ENCODE measurements at places on chromosomes 11 and 22.
A peak's percentile ranks its signal among the peaks of the same experiment; 100 is the strongest.

GRCh38 chr11:71454470-71455113 lies 1.6 kb downstream of the NADSYN1 start:
- no peak for DNase-seq

DNA sequence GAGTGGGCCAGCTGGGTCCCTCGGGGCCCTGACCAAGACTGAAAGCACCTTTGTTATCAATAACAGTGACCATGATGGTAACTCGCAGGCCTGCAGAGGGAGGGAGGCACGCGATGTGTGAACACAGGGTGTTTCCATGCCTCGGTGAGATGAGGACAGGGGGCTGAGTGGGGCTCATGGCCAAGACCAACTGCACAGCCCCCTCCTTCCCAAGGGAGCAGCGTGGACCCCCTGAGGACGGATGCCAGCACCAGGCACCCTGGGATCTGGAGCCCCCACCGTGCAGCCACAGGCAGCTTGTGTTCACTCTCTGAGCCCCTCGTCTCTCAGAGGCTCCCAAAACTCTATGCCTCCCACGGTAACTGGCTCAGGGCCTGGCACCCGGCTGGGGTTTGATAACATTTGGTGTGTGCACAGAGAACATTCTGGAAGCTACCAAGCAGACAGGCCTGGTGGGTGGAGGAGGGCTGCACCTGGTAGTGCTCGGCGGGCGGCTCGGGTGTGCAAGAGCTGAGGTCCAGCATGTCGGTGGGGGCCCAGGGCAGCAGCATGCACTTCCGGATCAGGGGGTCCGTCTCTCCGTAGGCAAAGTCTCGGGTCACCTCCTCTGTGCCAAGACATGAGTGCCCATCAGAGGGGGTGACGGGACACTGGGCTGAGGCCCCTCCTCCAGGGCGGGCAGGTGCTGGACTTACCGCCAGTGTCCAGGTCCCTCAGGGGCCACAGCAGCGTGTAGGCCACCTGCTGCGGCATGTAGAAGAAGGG lies 7.6 kb downstream of the TTLL12 start:
- DNase-seq, result no peak

GRCh38 chr11:76075716-76076115 lies 130.6 kb downstream of the WNT11 start:
- no peak for DNase-seq

GRCh38 chr22:37807410-37808293 lies at the start of gene GCAT:
Gene GCAT (plus strand): TSS chr22:37807934. CDS start chr22:37807968, 34 bp downstream.
- peak; percentile 89 for DNase-seq

GRCh38 chr22:36184433-36185025 lies 17.1 kb downstream of the APOL4 start:
- no peak for DNase-seq

- no peak for DNase-seq
Observed at GRCh38 chr11:104051778-104052177, 15.3 kb downstream of the DDI1 start.

DNA sequence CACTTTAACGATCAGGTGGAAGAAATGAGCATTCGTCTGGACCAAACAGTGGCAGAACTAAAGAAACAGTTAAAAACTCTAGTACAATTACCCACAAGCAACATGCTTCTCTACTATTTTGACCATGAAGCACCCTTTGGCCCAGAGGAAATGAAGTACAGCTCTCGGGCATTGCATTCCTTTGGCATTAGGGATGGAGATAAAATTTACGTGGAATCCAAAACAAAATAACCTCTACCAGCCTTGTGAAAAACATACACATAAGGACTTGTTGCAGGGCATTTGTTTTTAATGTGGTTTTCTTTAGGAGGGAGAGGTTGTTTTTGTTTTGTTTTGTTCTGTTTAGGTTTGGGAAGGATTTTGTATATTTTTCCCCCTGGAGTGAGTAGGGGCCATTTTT lies 14.2 kb upstream of the TECTA start:
- DNase-seq, result no peak

DNA sequence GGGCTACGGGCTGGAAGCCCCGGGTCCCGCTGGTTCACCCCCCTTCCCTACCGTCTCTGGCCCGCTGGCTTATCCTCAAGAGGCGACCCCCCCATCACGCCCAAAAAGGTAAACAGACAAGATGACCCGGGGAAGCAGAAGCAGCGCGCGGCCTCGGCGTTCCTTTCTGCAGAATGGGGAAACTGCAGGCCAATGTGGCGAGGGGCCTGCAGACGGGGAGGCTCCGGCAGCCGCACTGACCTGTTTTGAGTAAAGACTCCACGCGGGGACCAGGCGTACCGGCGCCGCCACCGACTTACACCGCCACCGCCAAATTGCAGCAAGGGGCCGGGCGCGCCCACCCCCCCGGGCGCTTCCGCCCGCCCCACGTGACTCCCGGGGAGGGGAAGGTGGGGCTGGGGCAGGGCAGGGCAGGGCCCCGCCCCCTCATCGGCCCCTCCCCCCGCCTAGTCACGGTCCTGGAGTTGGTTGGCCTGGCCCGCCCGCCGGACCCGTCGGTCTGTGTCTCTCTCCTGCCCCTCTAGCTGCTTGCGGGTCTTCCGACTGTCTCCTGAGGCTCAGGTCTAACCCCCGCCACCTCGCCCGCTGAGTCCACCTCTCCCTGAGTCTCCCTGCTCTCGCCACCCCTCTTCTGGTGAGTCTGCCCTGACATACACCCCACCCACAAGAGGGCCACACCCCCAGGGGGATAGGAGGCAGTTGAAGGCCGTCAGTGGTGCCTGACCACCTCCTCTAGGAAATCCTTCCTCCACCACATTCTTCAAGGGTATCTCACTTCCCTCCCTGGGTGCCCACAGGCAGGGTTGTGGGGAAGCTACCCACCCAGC lies at the start of gene ARAP1:
ARAP1 (minus strand) TSS at position 321 of the 827 bp plus-strand sequence. CDS start 25,280 bp downstream, outside the sequence.
- no peak for DNase-seq

GRCh38 chr11:95086836-95087570 lies 2.6 kb upstream of the ENDOD1 start:
- no peak for DNase-seq

- DNase-seq, result no peak
Observed at GRCh38 chr11:122727101-122727929, 71.8 kb downstream of the UBASH3B start.

DNA sequence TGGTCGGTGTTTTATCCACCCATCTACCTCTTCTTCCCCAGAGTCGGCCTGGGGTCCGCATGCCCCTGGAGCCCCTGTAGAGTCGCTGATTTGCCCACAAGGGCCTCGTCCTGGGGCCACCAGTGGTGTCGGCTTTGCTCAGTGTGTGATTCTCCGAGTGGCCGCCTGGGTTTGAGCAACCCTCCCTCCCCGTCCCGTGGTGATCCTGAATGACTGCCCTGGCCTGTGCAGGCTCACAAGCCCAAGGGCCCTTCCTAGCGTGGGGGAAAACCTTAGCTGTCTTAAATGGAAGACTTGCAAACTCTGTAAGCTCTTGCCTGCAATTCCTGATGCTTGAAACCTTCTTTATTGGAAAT lies 128.3 kb downstream of the OSBP2 start:
- DNase-seq, result no peak

GRCh38 chr22:31734512-31734911 lies 15.4 kb downstream of the PRR14L start:
- DNase-seq, result no peak

DNA sequence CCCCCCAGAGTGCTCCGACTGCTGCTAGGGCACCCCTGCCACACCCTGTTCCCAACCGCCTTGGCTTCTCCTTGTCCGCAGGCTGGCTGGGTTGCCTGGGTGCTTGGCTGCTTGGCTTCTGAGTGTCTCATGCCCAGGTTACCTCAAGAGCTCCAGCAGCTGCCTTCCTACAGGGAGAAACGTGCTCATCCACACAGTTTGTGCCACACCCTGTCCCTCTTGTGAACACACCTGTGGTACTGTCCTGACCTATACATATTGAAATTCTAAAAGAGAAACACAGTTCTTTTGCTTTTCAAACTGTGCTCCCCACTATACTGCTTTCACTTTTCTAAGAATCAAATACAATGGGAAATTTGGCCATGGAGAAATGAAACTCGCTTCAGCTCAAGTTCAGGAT lies 191.4 kb downstream of the DBX1 start:
- no peak for DNase-seq

- DNase-seq, result no peak
Observed at GRCh38 chr11:130085671-130086290, 16.1 kb downstream of the APLP2 start.

DNA sequence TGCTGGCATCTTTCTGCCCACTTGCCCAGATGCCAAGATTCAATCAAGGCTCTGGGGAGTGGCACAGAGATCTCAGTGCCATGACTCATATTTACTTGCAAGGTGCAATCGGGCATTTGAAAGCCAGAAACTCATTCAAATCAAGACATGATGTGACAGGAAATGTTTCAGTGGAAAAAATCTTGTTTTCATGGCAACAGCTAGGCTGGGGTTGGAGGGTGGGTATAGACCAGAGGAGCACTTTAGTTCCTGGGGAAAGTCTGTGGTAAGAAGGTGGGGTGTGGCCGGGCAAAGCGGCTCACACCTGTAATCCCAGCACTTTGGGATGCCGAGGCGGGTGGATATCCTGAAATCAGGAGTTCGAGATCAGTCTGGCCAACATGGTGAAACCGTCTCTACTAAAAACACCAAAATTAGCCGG lies 1.2 kb downstream of the MAJIN start:
- no peak for DNase-seq

DNA sequence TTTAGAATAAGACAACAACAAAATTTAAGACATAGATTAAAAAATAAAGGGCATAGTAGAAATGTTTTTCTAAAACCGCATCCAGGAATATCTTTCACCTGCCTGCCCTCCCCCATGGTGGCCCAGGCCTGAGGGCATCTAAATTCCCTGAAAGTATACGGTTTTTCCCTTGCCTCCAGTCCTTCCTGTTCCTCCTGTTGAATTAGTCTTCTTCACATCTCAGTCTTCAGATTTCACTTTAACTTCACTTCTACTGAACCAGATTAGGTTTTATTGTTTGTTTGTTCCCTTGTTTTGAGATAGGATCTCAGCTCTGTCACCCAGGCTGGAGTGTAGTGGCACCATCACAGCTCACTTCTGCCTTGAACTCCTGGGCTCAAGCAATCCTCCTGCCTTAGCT lies 33.1 kb upstream of the DEPDC7 start:
- DNase-seq, result no peak

DNA sequence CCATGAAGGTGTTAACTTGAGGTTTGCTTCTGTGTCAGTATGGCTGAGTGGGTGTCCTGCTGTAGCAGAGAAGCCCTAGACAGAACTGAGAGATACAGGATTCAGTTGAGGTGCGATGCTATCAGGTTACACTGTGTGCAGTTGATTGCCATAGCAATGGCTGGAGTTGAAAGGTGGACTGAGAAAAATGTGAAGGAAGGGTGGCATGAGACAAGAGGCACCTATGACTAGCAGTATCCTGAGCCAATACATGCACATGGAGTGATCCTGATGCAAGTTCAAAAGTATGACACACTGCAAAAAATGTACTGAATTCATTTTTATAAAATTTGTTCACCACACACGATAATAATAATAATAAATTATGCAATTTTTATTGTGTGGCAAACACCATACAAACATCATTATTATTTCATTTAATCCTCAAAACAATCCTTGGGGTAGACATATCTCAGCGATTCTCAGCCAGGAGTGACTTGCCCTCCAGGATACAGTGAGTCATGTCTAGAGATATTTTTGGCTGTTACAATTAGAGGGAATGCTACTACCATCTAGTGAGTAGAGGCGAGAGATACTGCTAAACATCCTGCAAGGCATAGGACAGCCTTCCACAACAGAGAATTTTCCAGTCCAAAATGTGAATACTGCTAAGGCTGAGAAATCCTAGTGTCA lies 3.9 kb upstream of the PIWIL4 start:
- no peak for DNase-seq

- DNase-seq, result no peak
Observed at GRCh38 chr11:119375337-119376196, 5.9 kb downstream of the USP2 start.

DNA sequence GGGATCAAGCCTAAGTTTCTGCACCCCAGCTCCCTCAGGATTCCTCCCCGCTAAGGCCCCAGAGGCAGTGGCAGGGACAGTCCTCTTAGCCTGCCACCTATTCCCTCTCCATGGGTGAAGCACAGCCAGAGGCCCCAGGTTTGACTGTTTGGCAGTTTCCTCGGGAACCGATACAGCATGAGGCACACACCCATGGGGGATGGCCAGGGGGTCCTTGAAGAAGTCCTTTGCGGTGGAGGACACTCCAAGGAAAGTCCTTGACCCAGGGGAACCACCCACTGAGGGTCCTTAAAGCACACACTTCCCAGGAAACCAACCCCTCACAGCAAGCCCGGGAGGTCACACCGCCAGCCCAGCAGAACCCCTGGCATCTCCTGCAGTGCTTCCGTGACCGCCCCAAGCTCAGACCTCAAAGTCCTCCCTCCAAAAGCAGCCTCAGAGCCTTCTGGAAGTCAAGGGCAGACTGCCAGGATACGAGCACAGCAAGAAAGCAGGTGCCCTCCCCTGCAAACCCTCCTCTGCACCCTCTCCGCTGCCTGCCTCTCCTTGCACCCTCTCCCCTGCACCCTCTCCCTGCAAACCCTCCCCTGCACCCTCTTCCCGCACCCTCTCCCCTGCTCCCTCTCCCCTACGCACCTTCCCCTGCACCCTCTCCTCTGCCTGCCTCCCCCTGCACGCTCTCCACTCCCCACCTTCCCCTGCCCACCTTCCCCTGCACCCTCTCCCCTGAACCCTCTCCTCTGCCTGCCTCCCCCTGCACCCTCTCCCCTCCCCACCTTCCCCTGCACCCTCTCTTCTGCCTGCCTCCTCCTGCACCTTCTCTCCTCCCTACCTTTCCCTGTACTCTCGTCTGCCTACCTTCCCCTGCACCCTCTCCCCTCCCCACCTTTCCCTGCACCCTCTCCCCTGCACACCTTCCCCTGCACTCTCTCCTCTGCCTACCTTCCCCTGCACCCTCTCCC lies 1.4 kb downstream of the SIGIRR start:
- DNase-seq, result no peak

DNA sequence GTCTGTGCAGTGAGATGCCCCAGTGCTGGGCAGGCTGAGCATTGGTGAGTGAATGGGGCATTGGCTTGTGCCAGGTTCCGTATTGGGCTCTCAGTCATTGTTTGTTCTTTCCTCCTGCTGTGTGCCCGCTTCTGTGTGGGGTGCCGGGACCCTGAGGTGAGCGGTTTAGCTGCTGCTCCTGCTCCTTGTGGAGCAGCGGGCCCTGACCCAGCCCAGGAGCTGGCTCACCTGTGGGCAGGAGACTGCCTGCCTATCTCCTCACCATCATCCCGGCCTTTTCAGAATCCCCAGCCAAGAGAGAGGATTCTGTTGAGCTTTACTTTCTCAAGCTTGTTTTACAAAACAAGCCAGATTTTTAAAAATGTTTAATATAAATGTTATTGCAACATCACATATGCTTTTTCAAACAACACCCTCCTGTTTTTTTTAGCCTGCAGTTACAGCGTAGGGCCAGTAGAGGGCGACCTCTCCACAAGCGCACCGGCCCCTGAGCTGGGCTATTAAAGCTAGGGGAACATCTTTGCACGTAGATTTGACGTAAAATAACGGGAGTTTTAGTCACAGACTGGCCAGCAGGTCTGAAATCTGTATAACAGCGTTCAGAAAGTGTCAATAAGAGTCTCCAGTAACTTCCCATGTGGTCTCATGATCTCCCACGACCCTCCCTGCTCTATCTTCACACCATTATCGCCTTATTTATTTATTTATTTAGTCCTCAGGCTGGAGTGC lies 25.1 kb upstream of the RELT start:
- no peak for DNase-seq
